Activated CD4-positive, alpha-beta T cell treated with anti-CD3 and anti-CD28 coated beads, Interleukin-2, amount 50 U/mL, for 4 hours (primary cell): ENCODE measurements at places on chromosomes 12 and 14.

- DNase-seq = no peak
Measured at GRCh38 chr14:75310295-75311111, 31.9 kb downstream of the FOS start.

DNA sequence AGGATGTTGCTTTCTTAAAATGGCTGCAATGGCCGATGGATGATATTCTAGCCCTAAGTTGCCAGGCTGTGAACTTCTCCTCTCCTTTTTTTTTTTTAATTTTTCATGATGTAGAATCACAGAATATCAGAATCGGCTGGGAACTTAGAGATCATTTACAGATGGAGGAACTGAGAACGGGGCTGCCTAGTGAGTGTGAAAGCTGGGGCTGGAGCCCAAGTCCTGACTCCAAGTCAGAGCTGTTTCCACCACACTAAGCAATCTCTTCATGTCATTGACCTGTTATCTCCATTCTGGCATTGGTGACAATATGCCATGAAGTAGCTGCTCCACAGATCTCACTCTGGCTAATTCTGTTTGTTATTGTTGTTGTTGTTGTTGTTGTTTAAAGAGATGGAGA is 121.7 kb downstream of the SLC38A1 start:
- no peak for DNase-seq

DNA sequence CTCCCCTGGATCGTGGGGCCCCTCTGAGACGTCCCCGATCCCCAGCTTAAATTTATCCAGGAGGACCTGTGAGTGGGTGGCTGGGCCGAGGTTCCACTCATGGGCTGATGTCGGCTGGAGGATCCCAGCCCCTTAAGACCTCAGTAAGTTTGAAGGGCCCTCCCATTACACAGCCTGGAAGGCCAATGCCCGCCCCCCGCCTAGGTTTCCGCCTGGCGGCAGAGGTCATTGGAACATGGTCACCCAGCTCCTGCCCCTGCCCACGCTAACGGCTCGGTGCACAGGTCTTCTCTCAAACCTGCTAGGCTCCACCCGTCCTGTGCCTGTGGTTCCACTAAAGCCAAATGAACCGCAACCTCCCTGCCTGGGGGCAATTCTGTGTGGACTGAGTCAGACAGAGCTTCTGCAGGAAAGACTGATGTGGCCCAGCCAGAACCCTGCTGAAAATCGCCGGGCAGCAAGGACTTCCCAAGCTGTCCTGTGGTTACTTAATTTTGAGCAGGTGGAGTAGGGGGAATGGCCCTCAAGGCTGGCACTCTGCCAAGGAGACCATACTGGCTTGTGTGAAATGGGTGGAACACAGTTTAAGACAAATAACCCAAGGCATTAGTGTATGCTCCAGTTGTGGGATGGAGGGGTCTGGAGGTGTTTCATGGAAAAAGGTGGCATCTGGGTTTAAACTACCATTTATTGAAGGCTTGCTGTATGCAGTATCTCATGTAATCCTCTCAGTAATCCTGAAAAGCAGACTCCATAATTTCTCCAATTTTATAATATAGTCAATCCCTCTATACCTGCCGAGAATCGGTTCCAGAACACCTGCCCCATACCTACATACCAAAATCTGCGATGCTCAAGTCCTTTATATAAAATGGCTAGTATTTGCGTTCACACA is 903 bp upstream of the NT5DC3 start:
- peak; percentile 5 for DNase-seq

DNA sequence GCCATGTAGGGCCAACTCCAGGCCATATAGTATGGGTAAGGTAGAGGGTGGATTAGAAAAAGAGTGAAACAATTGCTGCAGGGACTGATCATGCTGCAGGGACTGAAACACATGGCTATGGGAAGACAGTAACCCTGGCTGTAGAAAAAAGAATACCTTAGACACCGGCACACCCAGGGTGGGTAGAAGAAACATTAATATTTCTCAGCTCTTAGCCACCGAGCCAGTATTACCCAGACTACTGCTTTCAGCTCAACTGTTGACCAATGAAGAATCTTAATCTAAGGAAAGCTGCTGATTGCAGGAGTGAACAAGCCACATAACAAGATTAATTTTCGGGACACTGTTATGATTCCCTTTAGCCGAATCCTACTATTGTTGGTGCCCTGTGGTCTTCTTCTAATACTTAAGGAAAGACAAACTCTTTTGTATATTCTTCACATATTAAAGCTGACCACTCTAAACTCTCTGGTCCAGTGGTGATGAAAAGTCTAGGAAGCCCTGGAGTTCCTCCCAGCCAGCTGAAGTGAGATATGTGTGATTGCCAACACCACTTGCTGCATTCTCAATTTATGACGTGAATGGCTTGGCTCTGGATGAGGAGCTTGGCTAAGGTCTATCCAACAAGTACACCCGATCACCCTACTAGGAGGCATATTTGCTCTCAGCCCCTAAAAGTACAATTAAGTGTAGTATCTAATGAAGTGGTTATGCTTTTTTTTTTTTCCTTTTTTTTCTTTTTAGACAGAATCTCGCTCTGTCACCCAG is 69.2 kb downstream of the NOVA1 start:
- no peak for DNase-seq

DNA sequence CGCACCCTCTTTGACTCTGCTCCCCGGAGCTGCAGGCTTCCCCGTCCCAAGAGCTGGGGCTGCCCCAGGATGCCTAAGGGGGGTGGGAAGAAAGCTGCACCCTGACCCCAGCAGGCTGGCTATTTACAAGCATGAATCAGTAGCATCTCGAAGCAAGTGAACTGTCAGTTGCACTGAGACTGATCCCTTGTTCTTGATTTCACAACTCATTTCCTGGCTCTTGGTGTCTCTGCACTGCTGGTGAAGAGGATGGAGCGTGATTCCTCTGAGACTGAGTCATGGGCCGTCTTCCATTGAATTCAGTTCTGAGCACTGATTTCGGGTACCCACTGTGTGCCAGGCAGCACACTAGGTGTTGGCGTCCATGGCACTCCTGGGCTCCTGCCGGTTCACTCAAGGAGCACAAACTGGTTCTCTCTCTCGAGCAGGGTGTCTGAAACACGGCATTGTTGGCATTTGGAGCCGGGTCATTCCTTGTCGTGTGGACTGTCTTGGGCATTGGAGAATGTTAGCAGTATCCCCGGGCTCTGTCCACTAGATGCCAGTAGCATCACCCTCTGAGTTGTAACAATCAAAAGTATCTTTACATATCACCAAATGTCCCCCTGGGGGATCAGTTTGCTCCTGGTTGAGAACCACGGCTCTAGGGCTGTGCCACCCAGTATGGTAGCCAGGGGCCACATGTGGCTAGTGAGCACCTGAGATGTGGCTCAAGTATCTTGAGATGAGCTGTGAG is 86.9 kb downstream of the RIN3 start:
- DNase-seq = no peak

GRCh38 chr14:94342334-94342934 is 19.3 kb upstream of the SERPINA6 start:
- DNase-seq = no peak

GRCh38 chr12:74456431-74456830 is 81.2 kb upstream of the ATXN7L3B start:
- no peak for DNase-seq

- DNase-seq = no peak
Measured at GRCh38 chr14:47235619-47236018, 439.8 kb downstream of the MDGA2 start.

GRCh38 chr14:104048758-104049507 is 36.6 kb upstream of the ASPG start:
- no peak for DNase-seq

DNA sequence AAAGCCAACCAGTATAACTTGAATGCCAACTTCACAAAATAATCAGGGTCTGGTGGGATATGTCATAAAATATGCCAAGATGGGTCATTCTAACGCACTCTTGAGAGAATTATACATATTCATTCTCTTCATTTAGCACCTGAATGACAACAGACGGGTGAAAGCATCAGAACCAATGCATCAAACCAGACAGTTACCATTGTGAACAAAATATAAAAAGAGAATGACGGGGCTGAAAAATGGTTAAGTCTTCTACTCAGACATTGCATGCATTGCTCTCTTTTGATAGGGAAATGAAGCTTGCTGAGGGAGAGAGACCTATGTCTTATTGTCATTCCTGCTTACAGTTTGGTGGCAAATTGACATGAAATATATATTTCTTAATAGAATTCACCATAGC is 702.1 kb downstream of the NOVA1 start:
- DNase-seq = no peak

- DNase-seq = no peak
Measured at GRCh38 chr12:13195250-13195649, 1.3 kb upstream of the EMP1 start.

DNA sequence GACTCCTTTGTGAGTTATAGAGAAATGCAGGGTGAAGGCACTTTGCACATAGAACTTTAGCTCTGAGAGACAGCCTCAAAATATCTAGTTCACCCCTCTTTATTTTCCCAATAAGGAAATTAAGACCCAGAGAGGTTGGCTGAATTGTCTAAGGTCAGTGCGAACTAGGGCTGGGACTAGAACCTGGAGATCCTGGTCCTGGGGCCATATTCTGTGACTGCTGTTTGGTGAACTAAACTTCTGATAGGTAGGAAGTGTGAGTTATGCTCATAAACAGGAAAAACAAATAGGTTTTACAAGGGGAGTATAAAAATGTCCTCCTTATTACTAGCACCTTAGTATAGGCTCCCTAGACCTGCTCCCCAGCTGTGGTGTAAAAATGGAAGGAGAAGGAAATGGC is 53.9 kb downstream of the DAD1 start:
- no peak for DNase-seq

GRCh38 chr14:91358654-91359220 is 58.9 kb downstream of the CCDC88C start:
- no peak for DNase-seq

DNA sequence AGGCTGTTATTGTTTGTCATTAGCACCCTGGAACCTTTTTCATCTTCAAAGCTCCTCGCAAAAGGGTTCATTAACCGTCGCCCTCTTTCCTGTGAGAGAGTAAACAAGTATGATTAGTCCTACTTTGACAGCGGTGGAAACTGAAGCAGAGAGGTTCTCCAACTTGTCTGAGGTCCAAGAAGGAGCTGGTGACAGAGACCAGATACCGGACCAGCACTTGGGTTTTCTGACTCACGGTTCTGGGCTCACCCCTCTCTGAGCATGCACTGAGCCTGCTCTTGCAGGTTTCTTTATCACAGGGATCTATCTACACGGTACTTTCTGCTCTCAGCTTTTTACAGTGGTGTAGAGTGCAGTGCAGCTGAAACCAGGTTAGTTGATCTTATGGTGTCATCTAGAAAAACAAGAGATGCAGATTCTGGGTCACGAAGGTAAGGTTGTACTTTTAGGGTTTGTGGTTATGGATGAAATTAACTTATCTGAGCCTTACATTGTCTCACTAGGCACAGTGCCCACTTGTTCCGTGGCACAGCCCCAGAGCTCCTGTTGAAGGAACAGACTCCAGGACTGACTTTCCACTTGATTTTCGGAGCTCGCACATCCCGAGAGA is 62.1 kb downstream of the PPP2R5C start:
- peak; percentile 57 for DNase-seq

DNA sequence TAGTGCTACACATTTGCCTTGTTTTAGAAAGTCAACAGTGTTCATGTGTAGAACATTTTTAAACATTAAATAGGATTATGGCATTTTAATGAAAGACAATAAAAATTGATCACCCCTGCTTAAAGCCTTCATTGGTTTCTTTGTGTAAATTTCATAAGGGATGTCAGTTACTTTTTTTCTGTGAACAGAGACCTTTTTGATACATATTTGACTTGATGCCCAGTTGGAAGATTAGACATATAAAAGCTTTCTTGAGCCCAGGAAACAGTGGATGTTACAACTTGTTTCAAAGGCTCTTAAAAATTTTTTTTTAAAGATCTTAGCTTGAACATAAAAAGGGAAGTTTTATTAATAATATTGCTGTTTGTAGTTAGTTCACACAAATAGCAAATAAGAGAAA is 168.7 kb upstream of the PDZRN4 start:
- no peak for DNase-seq

DNA sequence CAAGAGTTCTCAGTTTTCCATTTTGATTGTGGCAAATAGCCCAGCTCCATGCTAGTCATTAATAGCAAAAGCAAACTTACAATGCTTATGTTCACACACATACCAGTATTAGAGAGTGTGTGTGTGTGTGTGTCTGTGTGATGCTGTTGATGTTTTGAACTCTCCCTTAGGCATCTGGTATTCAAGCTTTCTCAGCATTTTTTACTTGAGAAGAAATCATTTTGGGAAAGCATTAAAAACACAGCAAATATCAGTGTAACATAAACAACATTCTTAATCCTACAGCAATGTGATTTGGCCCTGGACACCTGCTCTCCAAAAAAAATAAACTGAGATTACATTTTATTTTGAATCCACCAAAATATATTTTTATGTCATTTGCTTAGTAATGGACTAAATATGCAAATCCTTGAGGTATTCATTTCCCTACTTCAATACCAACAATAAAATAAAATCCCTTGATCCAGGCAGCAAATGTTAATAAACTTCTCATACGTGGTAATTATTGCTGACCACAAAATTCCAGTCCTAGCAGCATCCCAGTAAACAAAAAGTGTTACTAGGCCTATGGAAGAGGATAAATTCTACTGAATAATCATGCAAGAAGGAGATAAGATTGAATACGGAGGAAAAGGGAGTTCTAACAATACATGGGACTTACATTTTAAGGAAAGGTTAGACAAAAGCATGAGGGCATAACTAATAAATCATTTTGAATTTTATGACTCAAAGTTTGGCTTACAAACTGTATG is 249.5 kb upstream of the CLEC14A start:
- DNase-seq = no peak

DNA sequence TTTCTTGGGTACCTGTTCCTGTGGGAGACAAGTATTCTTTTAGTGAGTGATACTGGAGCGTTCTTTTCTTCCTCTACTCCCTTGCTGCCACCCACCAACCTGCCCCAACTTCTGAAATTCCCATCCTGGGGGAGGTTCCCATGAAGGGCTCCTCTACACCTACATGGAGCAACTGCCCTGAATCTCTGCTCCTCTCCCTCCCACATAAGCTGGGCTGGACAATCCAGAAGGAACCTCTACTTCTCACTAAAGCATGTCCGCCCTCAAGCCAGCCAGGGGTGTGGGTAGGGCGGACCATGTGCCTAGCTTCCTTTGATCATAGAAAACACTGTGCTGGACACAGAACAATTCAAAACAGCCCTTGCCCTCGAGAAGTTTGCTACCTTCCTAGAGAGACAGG is 25.9 kb upstream of the ESRRB start:
- DNase-seq = no peak

- no peak for DNase-seq
Measured at GRCh38 chr12:105427883-105428282, 97.4 kb downstream of the C12orf75 start.
